Fibroblast of lung (primary cell): ENCODE measurements at places on chromosomes 2 and 18. TPM values are rescaled to one million over a fixed set of nuclear protein-coding genes. Genes with fewer than 3 reads are reported as not detected.

Gene CNGA3
- total RNA-seq, result under 0.01 TPM in 2 replicates

Gene PELI1
- 5.9 and 7.4 TPM in 2 replicates for total RNA-seq

Gene CCDC121
- 1.8 and 2.0 TPM in 2 replicates for total RNA-seq

Gene PLGLB1
- 0.26 and 0.99 TPM in 2 replicates for total RNA-seq

Gene ACKR3
- total RNA-seq, result 0.17 and 2.3 TPM in 2 replicates

Gene TCF23
- total RNA-seq, result under 0.01 TPM in 1 of 2 replicates, not detected in the other

Gene LIMS3
- 6.3 TPM in 1 of 2 replicates, not detected in the other for total RNA-seq

Gene FAM237A
- total RNA-seq, result not detected in 2 replicates

Gene HAAO
- 2.8 and 4.1 TPM in 2 replicates for total RNA-seq

Gene CXCR1
- not detected in 2 replicates for total RNA-seq

Gene APLF
- 9.4 and 10.8 TPM in 2 replicates for total RNA-seq

Gene MAL
- total RNA-seq, result under 0.01 TPM in 1 of 2 replicates, not detected in the other

Gene IL36G
- not detected in 2 replicates for total RNA-seq

Gene SERPINB11
- total RNA-seq, result not detected in 2 replicates

Gene ALLC
- not detected in 2 replicates for total RNA-seq

DNA sequence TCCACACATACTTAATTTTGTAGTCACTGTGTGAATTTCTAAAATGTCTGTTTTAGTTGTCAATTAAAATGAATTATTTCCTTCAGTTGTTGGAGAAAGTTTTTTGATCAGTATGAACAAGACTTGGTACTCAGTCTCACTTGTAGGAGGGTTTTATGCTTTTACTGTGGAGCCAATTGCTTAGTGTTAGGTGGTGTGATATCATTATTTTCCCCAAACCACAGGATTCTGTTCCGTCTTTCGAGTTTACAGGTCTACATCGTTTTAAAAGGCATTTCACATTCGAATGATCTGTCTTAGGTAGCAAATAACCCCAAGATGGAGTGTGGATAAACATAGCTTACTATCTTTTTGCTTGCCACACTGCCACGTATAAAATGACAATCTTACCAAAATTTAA, 803.1 kb downstream of the SATB2 start:
- H3K27me3 ChIP-seq, result no peaks in the 10 kb centered on the region
- no peak overlapping the region for H3K27ac ChIP-seq
- no peak overlapping the region for H3K4me3 ChIP-seq
- H3K4me1 ChIP-seq, result no peaks in the 10 kb centered on the region
- DNase-seq, result no peak

- DNase-seq, result no peak
- no peak overlapping the region for H3K4me3 ChIP-seq
- H3K36me3 ChIP-seq, result no peaks in the 10 kb centered on the region
- H3K4me1 ChIP-seq, result no peaks in the 10 kb centered on the region
- H3K27me3 ChIP-seq, result no peaks in the 10 kb centered on the region
Observed at GRCh38 chr2:127351603-127352002, 36.2 kb downstream of the MAP3K2 start.

DNA sequence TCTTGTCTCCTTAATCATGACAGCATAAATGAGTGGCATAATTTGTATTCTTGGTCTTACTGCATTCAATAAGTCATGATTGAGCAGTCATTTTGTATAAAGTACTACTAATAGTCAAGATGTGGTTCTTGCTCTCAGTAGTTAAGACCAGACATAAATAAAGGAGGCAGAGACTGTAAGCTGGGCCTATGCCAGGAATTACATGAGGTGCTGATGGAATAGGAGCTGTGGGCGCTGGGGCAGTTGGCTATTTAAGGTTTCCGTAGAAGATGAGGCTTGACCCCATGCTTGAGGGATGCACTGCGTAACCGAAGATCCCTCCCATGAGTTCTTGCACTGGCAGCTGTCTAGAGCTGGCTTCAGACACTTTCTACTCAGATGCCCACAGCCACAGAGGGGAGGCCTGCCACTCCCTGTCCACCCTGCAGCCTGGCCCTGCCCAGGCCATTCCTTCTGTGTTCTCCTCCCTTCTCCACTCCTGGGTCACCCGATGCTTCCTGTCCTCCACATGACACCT, 150.9 kb upstream of the REV1 start:
- H3K4me3 ChIP-seq, result no peak overlapping the region
- H3K27ac ChIP-seq, result no peak overlapping the region
- H3K36me3 ChIP-seq, result no peaks in the 10 kb centered on the region

DNA sequence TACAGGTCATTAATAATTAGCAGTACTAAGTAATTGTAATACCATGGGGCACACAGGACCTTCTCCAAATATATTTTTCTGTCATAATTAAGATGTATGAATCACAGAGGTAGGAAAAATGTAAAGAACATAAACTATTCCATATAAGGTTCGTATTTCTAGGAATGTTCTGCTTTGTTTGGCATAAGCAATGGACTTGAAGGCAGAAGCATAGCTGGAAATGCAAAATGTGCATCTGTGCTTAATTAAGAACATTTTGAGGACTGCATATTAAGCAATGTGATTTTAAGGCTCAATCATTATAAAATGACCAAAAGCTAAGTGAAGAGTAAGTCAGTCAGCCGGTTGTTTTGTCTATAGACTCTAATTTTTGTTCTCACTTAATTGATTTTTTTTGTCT, 123.2 kb downstream of the RBM43 start:
- no peaks in the 10 kb centered on the region for H3K27me3 ChIP-seq
- no peak overlapping the region for H3K27ac ChIP-seq
- no peaks in the 10 kb centered on the region for H3K36me3 ChIP-seq
- H3K4me3 ChIP-seq, result no peak overlapping the region

DNA sequence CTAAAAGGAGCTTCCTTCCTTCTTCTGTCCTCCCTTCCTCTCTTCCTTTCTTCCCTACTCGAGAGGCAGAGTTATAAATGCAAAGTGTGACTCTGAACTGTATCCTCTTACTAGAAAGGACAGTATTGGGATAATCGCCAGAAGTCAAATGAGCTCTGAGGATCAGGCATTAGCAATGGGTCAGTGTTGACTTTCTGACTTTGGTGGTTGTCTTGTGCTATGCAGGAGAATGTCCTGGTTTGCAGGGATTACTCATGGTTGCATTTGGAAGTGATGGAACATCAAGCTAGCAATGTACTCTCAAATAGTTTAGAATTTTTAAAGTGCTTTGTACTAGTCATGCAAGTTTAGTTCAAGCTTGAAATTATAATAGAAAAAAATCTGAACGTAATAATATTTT, 115.6 kb downstream of the TXNL1 start:
- H3K36me3 ChIP-seq, result no peaks in the 10 kb centered on the region
- no peak for DNase-seq
- no peak overlapping the region for H3K27ac ChIP-seq
- H3K27me3 ChIP-seq, result no peaks in the 10 kb centered on the region
- no peaks in the 10 kb centered on the region for H3K4me1 ChIP-seq

DNA sequence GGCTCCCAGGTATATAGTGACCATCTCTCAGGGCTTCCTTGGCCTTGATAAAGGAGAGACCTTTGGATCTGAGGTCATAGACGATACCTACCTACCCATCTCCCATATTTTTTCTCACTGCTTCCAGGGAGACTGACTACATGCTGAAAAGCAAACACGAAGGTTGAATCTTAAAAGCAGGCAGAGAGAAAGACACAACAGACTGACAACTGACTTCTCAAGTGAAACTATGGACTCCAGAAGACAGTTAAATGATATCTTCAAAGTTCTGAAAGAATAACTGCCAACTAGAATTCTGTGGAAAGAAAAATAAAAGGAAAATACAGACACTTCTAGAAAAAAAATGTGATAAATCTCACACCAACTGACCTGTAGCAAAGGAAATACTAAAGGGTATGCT, 76.5 kb upstream of the HAAO start:
- DNase-seq, result no peak
- H3K36me3 ChIP-seq, result no peaks in the 10 kb centered on the region
- H3K4me3 ChIP-seq, result no peak overlapping the region

DNA sequence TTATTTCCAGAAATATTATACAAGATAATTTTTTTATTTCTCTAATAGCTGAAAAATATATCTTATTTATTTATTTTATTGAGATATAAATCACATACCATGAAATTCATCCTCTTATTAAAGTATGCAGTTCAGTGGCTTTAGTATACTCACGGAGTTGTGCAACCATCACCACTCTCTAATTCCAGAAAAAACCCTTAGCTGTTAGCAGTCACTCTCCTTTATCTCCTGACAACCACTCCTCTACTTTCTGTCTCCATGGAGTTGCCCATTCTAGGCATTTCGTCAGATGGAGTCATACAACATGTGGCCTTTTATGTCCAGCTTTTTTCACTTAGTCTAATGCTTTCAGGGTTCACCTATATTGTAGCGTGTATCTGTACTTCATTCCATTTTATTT, 66.5 kb downstream of the TCF7L1 start:
- no peaks in the 10 kb centered on the region for H3K36me3 ChIP-seq
- peaks cover 3% of the 10 kb centered on the region for H3K27me3 ChIP-seq
- no peak overlapping the region for H3K4me3 ChIP-seq
- no peak overlapping the region for H3K27ac ChIP-seq

DNA sequence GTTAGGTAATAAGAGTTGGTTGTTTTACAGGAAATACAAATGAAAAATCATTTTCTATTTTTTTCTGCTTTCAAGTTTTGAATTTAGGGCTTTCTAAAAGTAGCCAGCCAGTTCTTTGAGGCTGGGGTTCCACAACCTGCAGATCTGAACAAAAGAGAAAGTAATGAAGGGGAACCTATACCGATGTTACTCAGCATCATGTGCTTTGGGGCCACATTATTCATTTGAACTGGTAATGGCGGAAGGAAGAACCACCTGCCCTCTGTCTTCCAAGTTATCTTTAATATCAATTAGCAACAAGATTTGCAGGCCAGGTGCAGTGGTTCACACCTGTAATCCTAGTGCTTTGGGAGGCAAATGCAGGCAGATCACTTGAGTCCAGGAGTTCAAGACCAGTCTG, 12.9 kb upstream of the MRO start:
- no peak for DNase-seq
- no peaks in the 10 kb centered on the region for H3K36me3 ChIP-seq
- H3K4me1 ChIP-seq, result no peaks in the 10 kb centered on the region
- H3K27me3 ChIP-seq, result peaks cover 3% of the 10 kb centered on the region
- no peak overlapping the region for H3K27ac ChIP-seq

GRCh38 chr2:160551259-160551658, 57.7 kb upstream of the RBMS1 start:
- no peaks in the 10 kb centered on the region for H3K36me3 ChIP-seq
- no peaks in the 10 kb centered on the region for H3K4me1 ChIP-seq
- H3K4me3 ChIP-seq, result no peak overlapping the region
- H3K27ac ChIP-seq, result no peak overlapping the region
- DNase-seq, result no peak

GRCh38 chr2:178306352-178307073, 112.2 kb downstream of the OSBPL6 start:
- DNase-seq, result no peak
- H3K27ac ChIP-seq, result no peak overlapping the region
- H3K36me3 ChIP-seq, result no peaks in the 10 kb centered on the region
- H3K4me3 ChIP-seq, result no peak overlapping the region

GRCh38 chr2:67295851-67296250, 101.3 kb upstream of the ETAA1 start:
- H3K27me3 ChIP-seq, result no peaks in the 10 kb centered on the region
- H3K4me3 ChIP-seq, result no peak overlapping the region
- DNase-seq, result peak; percentile 30

DNA sequence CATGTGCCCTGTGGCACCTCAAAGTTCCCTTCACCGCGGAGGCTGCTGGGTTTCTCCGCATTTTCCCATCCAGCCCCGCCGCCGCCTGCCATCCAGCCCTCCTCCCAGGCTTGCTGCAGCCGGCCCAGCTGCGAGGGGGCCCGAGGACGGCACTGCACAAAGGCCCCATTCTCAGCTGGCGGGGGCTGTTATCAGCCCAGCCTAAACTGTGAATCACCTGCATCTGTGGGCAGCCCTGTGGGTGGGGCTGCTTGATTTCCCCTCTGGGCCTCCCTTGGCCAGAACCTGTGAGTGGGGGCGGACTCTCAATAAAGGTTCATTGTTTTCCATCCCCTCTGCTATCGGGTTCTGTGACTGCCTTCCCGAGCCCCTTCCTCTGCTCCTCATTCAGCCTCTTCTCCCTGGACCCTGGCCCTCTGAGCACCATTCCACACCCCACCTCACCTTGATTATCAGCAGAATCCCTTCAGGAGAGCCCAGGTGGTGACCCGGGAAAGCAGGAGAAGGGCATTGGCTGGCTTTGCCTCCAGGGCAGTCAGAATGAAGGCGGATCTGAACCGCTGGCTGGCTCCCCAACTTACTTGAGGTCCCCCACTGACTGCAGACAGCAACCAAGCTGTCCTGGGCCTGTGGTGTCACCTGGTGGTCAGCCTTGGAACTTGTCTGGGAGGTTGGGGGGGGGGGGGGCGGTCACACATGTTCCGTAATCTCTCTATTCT, 204.5 kb downstream of the ZFP36L2 start:
- H3K4me1 ChIP-seq, result peaks cover 9% of the 10 kb centered on the region
- H3K27ac ChIP-seq, result no peak overlapping the region
- no peaks in the 10 kb centered on the region for H3K27me3 ChIP-seq

GRCh38 chr2:178213991-178214390, 19.7 kb downstream of the OSBPL6 start:
- no peak for DNase-seq
- H3K4me3 ChIP-seq, result no peak overlapping the region
- no peaks in the 10 kb centered on the region for H3K27me3 ChIP-seq
- H3K4me1 ChIP-seq, result no peaks in the 10 kb centered on the region
- H3K36me3 ChIP-seq, result no peaks in the 10 kb centered on the region
- H3K27ac ChIP-seq, result no peak overlapping the region

DNA sequence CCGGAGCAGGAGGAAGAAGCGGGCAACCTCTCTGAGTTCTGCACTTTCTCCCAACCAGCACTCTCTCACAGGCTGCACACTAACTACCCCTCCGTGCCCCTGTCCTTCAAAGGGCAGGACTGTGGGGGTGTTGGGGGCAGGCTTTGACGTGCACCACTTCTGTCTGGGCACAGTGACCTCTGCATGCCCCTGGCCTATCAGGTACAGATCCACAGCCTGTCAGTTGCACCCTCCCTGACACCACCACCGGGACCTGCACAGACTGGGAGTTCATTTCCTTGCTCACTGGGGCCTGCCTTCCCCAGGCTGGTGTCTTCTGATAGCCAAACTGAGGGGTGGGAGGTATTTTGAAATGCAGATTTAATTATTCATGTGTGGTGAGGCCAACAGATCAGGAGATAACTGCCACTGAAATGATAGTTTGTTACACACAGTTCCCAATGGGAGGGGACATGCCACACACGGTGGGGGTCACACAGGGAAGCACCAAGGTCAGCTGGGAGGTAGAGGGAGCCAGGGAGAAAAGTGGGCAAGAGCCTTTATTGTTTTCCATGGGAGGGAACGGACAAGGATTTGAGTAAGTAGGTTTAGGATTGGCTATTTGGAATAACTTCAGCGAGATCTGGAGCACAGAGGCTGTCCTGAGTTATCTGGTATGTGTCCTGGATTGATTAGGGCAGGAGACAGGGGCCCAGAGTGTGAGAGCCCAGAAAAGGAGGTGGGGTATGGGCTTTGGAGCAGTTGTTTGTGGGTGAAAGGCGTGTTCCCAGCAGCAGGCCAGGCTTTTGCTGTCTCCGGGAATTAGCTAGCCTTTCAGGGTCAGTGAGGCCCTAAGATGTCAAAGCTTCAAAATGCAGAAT, 251.6 kb downstream of the AFF3 start:
- H3K27ac ChIP-seq, result no peak overlapping the region
- no peaks in the 10 kb centered on the region for H3K36me3 ChIP-seq
- DNase-seq, result no peak
- H3K4me3 ChIP-seq, result no peak overlapping the region
- no peaks in the 10 kb centered on the region for H3K27me3 ChIP-seq

- no peak for DNase-seq
- H3K36me3 ChIP-seq, result no peaks in the 10 kb centered on the region
- peaks cover 3% of the 10 kb centered on the region for H3K4me1 ChIP-seq
Observed at GRCh38 chr18:46275370-46275769, 171.2 kb downstream of the HAUS1 start.

GRCh38 chr2:224523626-224524577, 61.3 kb downstream of the CUL3 start:
- no peaks in the 10 kb centered on the region for H3K36me3 ChIP-seq
- no peak overlapping the region for H3K4me3 ChIP-seq
- peaks cover 14% of the 10 kb centered on the region for H3K4me1 ChIP-seq
- no peaks in the 10 kb centered on the region for H3K27me3 ChIP-seq
- DNase-seq, result peak; percentile 49
- H3K27ac ChIP-seq, result peak overlapping the region; percentile 16
